ENCODE measurements at places on chromosomes 1 and 21. TPM values are rescaled to one million over a fixed set of nuclear protein-coding genes. Genes with fewer than 3 reads are reported as not detected.

The SRGAP2B gene
- 120 TPM for total RNA-seq

The YBEY gene
- 7.6 TPM for total RNA-seq

The C1orf74 gene
- total RNA-seq, result 3.2 TPM

The CRP gene
- total RNA-seq, result not detected

The CAMK1G gene
- total RNA-seq, result not detected

The LIN28A gene
- not detected for total RNA-seq

The EBNA1BP2 gene
- total RNA-seq, result 201 TPM
